NCI-H1694 treated with DMSO at 0.1 percent for 48 hours (cell line): ENCODE measurements at places on chromosomes 12 and 14.

GRCh38 chr12:104467346-104467837 is 10.6 kb downstream of the CHST11 start:
- DNase-seq: no peak

GRCh38 chr12:107843351-107844311 is 69.1 kb downstream of the ASCL4 start:
- DNase-seq: no peak

DNA sequence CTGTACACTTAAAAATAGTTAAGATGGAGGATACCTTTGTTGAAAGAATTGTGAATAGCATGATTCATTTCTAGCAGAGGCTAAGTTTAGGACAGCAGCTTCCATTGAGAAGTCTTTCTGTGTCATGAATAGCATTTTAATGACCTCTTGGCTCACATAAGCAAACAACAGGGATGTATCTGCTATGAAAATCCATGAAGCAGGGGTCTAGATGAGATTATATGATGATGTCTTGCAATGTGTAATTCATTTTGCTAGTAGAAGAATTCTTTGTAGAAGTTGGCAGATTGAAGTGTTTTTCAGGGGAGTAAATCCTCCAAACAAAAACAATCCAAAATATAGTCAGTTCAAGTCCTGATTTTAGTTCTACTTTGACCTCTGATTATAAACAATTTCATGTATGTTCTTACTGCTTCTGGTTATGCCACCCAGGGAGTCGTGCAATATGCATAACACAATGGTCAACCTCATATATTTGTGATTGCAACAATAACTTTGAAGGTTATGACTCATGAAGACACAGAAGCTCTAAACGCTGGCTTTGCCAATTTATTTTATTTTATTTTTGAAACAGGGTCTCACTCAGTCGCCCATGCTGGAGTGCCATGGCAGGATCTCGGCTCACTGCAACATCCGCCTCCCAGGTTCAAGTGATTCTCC is 6.9 kb upstream of the RD3L start:
- no peak for DNase-seq

- no peak for DNase-seq
Observed at GRCh38 chr14:75877292-75877691, 104.5 kb downstream of the TGFB3 start.

- no peak for DNase-seq
Observed at GRCh38 chr12:55060470-55060869, 40.7 kb downstream of the NEUROD4 start.
